ENCODE measurements at places on chromosomes 1 and 21.

DNA sequence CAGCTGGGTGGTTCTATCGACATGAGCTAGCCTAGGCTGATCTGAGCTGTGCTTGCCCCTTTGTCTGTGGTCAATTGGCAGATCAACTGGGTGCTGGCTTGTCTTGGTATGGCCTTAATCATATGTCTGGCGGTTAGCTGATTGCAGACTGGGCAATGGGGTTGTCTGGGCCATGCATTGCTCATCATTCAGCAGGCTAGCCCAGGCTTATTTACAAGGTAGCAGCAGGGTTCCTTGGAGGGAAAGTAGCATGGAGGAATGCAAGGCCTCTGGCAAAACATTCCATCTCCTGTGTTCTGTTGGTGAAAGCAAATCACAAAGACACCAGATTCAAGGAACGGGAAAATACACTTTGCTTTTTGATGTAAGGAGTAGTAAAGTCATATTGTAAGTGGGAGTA is 84.0 kb upstream of the IVNS1ABP start:
- DNase-seq: no peak

GRCh38 chr1:32816676-32817158 is 441 bp downstream of the YARS1 start:
- DNase-seq: peak; percentile 28

- DNase-seq: no peak
These were observed 80.2 kb upstream of the PPP2R5A start for GRCh38 chr1:212205006-212205405.

- no peak for DNase-seq
These were observed 105.4 kb downstream of the SLC45A1 start for GRCh38 chr1:8423269-8423691.
